ENCODE measurements at places on chromosomes 16 and 17.

DNA sequence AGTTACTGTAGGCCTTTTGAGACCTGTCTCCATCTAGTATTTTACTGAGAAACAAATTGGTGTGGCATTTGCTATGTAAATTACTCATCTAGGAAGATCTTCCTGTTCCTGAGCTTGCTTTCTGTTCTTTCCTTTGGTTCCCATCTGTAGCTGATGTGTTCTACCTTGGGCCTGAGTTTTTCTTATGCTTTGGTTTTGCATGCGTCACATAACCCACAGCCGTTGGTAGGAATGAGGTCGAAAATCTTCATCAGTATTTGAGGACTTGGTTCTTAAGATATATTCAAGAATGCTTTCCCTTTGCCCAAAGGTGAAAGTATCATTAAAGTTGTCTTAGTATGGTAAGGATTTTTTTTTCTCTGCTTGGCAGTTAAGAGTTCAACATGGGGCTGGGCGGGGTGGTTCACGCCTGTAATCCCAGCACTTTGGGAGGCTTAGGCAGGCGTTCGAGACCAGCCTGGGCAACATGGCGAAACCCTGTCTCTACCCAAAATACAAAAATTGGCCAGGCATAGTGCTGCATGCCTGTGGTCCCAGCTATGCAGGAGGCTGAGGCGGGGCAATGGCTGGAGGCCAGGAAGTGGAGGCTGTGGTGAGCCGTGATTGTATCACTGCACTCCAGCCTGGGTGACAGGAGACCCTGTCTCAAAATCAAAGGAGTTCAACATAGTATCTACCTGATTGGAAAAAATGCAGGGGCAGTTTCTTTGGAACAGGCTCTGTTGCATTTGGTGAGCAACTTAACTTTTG lies 28.8 kb downstream of the IST1 start:
- no peak for ATAC-seq

GRCh38 chr17:2847381-2848333 lies 51.4 kb downstream of the RAP1GAP2 start:
- ATAC-seq, result no peak

- no peak for ATAC-seq
Measured at GRCh38 chr17:6551356-6551755, 5.0 kb downstream of the PITPNM3 start.

GRCh38 chr17:35079547-35080423 lies 16.3 kb upstream of the RFFL start:
- no peak for ATAC-seq

GRCh38 chr17:57125866-57126265 lies 40.8 kb downstream of the AKAP1 start:
- ATAC-seq, result no peak

GRCh38 chr17:81116704-81117103 lies 48.6 kb upstream of the PVALEF start:
- no peak for ATAC-seq

DNA sequence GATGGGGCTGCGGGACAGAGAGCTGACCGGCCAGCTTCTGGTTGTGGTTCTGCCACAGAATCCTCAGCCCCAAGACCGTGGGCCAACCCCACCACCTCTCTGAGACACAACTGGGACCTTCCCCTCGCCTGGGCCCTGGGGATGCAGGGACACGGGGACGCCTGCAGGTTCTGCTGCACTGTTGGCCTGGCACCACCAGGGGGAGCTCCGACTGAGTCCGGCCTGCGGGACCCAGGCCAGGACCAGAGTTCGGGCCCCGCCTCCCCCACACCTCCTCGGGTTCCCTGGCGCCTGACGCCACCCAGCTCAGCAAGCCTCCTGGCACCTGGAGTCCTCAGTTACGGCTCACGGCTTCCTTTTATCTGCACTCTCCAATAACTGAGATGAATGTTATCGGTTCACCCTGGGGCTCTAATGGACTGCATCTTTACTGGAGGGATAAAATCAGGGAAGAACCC lies 27.3 kb downstream of the TBC1D16 start:
- ATAC-seq, result peak; percentile 88

- no peak for ATAC-seq
Measured at GRCh38 chr17:30238387-30239088, 3.0 kb upstream of the SLC6A4 start.

GRCh38 chr16:20398603-20399002 lies 5.9 kb downstream of the PDILT start:
- no peak for ATAC-seq

GRCh38 chr17:41957869-41958439 lies 8.6 kb upstream of the CNP start:
- no peak for ATAC-seq

DNA sequence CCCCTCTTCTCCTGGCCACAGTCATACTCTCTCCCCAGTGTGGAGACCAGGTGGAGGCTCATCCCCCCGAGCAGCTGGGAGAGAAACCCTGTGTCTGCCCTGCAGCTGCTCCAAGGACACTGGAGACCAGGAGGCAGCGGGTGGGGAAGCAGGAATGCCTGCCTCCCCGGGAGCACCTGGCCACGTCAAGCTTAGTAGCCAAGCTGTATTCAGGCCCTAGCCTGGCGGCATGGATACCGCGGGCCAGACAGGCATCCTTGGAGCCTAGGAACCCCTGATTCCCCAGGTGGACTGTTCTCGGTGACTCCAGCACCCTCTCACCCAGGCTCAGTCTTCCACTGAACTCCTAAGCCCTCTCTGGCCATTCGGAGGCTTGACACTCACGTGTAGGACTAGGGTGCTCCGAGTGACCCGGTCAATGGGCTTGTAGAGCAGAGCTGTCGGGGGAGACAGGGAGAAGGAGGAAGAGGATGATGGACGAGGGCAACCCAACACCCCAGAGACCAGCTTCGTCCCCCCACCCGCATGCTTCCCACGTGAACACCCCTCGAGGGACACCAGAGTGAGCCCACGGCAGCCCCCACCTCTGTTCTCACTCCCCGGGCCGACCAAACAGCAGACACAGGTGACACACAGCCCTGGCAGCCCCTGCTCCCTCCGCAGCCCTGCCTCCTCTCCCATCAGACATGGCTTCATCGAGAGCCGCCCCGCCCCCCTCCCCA lies 76.5 kb downstream of the TIMM22 start:
- no peak for ATAC-seq

GRCh38 chr16:53950677-53951076 lies 246.7 kb downstream of the FTO start:
- no peak for ATAC-seq

- ATAC-seq, result no peak
Measured at GRCh38 chr16:8855972-8856371, 12.8 kb downstream of the CARHSP1 start.

DNA sequence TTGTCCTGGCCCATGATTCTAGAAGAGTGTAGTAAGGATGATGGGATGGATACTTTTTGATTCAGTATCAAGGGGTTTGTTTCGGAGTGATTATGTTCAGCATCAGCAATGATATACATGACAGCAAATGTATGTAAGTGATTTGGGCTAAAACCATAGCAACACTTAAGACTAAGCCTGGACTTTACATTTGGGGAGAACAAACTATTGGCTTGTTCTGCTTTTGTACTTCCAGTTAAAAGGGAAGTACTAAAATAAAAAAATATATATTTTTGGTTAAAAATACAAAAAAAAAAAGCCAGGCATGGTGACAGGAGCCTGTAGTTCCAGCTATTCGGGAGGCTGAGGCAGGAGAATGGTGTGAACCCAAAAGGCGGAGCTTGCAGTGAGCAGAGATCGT lies 20.5 kb upstream of the DHX8 start:
- no peak for ATAC-seq

GRCh38 chr16:57966204-57966771 lies 4.6 kb downstream of the CNGB1 start:
- ATAC-seq, result no peak

DNA sequence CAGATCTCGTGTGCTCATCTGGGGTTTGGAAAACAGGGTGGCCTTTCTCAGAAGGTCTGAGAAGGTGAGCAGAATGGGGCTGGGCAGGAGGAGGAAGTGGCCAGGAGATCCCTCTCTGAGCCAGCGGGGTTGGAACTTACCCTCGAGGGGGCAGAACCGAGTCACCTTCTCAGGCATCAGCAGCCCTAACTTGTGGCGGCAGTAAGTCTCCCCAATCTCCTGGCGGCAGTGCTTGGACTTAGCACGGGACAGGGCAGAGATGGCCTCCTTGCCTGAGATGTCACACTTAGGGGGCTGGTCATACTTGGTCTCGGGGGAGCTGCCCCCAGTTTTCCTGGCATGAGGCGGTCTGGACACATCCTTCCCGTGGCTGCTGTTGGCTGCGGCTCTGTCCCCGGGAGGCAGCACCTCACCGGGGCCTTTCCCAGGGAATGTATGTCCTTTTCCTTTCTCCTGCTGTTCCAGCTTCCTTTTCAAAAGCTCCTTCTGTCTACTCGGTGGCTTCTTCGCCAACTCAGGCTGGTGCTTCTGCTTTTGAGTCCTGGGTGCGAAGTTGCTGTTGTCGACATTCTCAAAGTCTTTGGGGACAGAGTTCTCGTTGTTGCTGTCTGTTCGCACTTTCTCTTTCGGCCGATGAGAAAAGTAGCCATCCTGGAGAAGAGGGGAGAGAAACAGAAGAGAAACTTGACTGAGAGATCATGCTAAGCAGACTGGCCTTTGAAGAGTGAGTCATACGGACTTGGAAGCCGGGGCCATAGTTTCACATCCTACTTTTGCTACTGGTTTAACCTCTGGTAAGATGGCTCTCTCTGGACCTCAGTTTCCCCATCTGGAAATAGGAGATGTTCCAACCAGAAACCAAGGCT lies 211.7 kb downstream of the XYLT1 start:
- peak; percentile 25 for ATAC-seq

GRCh38 chr17:51407576-51407975 lies 147.2 kb downstream of the UTP18 start:
- ATAC-seq, result no peak

DNA sequence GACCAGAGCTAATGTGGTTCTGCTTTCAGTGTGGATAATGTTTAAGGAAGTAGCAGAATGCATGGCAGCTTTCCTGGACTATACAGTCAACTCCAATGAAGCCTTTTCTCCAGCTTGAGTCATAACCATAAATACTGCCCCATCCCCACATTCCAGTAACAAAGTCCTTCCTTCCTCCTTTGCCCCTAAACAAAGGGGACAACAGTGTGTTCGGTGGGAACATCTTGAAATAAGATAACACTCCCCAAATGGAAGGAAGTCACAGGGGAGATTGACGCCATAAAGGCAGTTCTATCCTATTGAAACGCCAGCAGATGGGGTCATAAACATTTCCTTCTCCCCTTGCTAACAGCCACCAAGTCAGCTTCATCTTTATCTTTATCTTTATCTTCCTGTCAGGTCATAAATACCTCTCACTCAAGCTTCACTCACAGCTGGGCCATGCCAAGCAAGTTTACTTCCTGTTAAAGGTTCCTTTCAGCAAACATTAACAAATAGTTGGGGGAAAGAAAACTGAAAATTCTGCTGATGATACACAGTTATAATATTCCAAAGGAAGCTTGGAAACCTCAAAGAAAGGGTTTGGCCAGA lies 136.7 kb downstream of the SNX11 start:
- no peak for ATAC-seq

- ATAC-seq, result no peak
Measured at GRCh38 chr17:4195306-4195705, 52.3 kb downstream of the CYB5D2 start.

DNA sequence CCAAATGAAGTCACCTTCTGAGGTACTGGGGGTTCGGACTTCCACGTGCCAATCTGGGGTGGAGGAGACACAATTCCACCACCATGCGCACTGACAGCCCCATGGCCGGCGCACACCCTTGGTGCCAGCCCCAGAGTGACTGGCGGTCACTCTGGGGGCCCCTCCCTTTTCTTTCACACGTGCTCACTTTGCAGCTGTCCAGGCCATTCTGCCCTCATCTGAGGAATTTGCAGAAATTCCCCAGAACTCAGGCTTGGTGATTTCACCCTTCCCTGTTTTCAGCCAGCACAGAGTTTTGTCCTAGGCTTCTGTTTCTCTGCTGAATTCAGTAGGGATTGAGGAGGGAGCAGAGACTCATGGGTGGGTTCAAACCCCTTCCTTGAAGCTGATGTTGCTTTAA lies 54.8 kb downstream of the CDRT4 start:
- ATAC-seq, result no peak

DNA sequence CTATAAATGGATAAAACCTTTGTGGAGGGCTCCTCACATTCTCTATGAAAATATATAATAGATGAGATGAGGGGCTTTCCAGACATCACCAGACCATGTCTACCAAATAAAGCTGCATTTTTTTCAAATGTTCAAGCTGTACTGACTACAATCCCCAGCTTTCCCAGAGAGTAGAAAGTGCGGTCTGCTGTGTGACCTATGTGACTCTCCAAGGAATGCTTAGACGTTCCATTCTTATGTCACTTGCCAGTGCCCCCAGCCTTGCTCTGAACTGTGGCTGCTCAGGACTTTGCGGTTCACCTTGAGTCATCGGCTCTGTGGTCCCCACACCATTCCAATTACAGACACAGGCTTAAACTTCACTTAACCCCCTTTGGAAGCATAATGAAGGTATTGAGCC lies 47.8 kb upstream of the SCNN1B start:
- ATAC-seq, result no peak

DNA sequence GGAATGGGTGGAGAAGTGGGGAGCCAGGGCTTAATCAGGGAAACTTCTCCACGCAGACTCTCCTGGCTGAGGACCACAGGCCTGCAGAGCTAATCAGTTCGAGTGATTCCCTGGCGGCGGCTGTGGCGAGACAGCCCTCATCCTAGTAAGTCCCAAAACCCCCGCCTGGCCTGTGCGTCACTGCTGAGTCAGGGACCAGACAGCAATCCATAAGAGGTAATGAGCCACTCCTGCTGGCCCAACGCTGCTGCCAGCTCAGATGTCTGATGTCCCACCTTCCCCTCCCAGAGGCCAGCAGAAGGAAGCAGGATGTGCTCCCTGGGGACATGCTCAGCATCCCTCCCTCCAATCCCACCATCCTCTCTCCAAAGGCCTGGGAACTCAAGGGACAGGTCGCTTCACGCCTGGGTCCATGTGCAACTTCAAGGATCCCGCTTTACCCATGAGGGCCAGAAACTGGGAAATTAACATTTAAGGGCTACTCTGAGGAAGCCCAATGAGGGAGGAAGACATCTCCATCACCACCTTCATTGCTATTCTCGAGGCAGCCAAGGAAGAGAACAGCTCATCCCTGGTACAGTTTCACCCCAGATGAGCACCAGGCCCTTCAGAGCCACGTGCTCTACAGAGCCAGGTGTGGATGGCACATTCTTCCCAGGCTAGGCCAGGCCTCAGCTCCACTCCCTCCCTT lies 7.9 kb downstream of the ACLY start:
- no peak for ATAC-seq

GRCh38 chr17:34899643-34900291 lies 61.5 kb downstream of the CCT6B start:
- ATAC-seq, result no peak

- no peak for ATAC-seq
Measured at GRCh38 chr16:84347161-84347560, 21.2 kb upstream of the ATP2C2 start.

DNA sequence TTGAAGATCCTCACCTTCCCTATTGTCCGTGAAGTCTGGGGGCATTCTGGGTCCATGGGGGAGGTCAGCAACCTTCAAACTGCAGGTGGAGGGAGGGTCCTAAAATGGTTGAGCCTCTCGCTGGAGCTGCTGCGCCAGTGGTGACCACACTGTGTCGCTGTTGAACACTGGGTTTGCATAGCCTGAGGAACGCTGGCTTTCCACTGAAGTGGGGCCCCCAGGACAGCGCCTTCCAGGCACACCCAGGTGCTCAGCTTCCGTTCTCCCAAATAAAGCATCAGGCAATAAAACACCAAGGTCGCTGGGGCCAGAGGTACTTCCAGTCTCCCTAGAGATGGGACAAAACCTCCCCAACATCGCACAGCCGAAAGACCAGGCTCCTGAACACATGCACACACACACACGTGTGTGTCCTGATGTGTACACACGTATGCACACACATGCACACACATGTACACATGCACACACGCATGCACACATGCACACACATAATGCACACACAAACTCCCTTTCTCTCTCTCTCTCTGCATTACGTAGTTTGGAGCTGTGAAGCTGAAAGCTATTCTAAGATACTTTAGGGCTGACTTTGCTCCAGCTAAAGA lies 120.6 kb downstream of the IRF8 start:
- ATAC-seq, result no peak
